SK-N-SH (cell line): ENCODE measurements at places on chromosomes 4 and X. TPM values are rescaled to one million over a fixed set of nuclear protein-coding genes. Genes with fewer than 3 reads are reported as not detected.
A peak's percentile ranks its signal among the peaks of the same experiment; 100 is the strongest.

Gene PROM1
- polyA plus RNA-seq = not detected in 2 replicates

DNA sequence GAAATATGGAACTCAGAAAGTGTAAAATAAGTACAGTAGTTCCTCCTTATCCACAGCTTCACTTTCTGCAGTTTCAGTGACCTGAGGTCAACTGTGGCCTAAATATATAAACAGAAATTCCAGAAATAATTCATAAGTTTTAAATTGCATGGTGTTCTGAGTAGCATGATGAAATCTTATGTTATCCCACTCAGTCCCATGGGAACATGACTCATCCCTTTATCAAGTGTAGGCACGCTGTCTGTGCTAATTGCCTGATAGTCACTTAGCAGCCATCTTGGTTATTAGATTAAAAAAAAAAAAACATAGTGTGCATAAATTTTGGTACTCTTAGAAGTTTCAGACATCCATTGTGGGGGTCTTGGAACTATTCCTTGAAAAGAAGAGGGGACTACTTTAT is 983.4 kb upstream of the ADGRL3 start:
- DNase-seq = no peak

- no peak for DNase-seq
Measured at GRCh38 chr4:92600638-92601037, 296.9 kb downstream of the GRID2 start.

Gene RHOXF2B
- polyA plus RNA-seq = not detected in 2 replicates

Gene CHIC1
- 2.8 and 3.5 TPM in 2 replicates for polyA plus RNA-seq

DNA sequence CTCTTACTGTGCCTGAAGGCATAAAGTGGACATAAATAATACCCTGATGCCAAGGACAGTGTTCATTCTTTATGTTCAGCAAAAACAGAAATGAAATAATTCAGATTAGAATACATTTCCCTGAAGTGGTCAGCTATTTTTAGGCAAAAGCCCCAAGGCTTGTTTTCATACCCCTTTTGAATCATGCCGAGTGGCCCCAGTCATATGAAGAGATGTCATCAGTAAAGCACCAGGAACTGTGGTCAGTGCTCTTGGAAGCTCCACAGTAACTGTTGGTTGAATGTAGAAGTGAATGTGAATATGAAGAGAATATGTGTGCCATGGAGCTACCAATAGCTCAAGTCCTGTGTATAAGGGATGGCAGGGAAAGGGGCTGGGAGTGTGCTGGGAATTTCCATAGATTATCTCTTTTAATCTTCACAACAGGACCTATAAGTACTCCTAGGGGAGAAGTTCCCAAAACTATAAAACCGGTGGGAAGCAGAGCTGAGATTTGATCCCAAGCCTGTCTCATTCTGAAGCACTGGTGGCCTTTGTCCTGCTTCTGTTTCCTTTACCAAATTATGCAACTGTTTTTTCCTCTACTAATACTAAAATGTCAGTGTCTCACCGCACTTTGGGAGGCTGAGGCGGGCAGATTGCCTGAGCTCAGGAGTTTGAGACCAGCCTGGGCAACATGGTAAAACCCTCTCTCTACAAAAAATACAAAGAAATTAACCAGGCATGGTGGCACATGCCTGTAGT is 52.6 kb downstream of the FNIP2 start:
- no peak for DNase-seq

DNA sequence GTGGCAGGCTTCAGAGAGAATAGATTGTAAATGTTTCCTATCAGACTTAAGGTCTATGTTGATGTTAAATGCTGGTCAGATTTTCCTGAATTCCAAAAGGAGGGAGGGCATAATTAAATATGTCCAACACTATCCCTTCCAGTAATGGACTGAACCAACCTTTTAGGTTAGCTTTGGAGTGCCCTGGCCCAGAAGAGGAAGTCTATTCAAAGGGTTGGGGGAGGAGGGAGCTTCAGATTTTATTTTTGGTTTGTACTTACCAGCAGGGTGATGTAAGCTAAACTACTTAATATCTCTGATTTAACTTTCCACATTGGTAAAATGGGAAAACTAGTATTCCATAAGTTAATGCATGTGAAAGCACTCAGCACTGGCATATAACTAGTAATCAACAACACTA is 91.1 kb downstream of the RBM46 start:
- no peak for DNase-seq

DNA sequence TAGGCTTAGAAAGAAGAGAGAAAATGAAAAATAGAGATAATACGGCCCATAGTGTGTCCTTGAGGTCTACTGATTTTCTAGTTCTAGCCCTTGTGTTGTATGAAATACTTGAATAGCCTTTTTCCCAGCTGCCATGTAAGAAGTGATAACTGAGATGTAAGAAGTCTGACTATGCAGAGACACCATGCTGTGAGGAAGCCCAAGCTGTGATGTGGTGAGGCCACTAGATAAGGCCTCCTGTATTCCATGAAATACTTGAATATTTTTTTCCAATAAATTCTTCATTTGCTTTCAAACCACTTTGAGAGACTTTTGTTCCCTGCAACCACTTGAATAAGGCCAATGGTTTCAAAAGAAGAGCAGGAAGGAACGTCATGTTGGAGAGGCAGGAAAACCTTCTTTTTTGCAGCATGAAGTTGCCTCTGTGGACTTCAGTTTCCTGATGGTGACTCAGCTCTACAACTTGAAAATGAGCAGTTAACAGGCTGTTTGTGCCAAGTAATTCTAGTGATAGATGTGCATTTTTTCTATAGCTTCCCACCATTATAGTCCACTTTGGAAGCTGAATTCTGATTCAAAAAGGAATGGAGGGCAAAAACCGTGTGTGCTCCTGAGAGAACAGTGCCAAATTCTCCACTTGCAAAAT is 25.5 kb upstream of the FAM9C start:
- DNase-seq = no peak

DNA sequence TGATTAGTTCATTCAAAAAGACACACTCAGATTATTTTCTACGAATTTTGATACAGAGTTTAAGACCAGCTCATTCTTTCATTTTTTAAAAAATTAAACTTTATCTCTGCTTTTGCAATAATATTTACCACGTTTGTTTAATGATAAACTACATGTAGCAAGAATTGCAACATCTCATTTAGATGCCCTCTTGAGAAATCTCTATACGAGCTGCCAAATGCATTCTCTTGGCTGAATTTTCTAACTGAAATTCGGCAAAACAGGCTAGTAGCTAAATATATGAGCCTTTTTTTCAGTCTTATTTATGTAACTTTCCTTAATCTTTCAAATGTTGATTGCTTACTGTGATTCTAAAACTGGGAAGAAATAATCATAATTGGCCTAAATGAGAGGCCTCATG is 2.1 kb upstream of the GC start:
- no peak for DNase-seq

Gene DCHS2
- polyA plus RNA-seq = not detected in 2 replicates

GRCh38 chr4:1002131-1002630 is 9.0 kb upstream of the SLC26A1 start:
- no peak for DNase-seq

GRCh38 chr4:3017504-3017903 is 54.1 kb downstream of the GRK4 start:
- peak; percentile 44 for DNase-seq

Gene PAGE1
- 0.50 and 0.54 TPM in 2 replicates for polyA plus RNA-seq

Gene AMBN
- not detected in 2 replicates for polyA plus RNA-seq

Gene MID2
- 0.16 and 0.18 TPM in 2 replicates for polyA plus RNA-seq

DNA sequence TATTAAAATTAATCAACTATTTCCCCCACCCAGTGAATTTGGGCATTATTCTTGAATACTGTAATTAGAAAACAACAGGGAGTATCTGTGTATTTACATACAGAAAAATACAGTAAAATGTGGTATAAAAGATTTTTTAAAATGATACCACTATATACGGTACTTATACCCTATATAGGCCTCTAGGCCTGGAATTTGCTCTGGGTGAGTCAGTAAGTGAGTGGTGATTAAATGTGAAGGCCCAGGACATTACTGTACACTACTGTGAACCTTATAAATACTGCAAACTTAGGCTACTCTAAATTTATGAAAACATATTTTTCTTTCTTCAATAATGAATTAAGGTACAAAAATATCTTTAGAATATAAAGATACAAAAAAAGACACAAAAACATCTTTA is 6.3 kb upstream of the CSN3 start:
- DNase-seq = no peak

- DNase-seq = no peak
Measured at GRCh38 chrX:118026631-118027030, 90.0 kb downstream of the KLHL13 start.
